ENCODE measurements at places on chromosomes 2 and 18. TPM values are rescaled to one million over a fixed set of nuclear protein-coding genes. Genes with fewer than 3 reads are reported as not detected.

Gene LHCGR
- not detected for total RNA-seq

Gene IL37
- not detected for total RNA-seq

Gene SGPP2
- total RNA-seq: not detected

Gene MAP4K4
- total RNA-seq: 112 TPM

Gene MGAT4A
- 10.9 TPM for total RNA-seq

Gene FAM124B
- total RNA-seq: 13.3 TPM

Gene SKA1
- total RNA-seq: 1.4 TPM

Gene SLC23A3
- total RNA-seq: 2.0 TPM

Data from lung microvascular endothelial cell (primary cell).